Placental pericyte (primary cell): ENCODE measurements at places on chromosomes 6 and 20. TPM values are rescaled to one million over a fixed set of nuclear protein-coding genes. Genes with fewer than 3 reads are reported as not detected.

MDFI gene
- total RNA-seq: 0.14 and 0.22 TPM in 2 replicates

TGM2 gene
- total RNA-seq: 1,446 and 1,516 TPM in 2 replicates

RRAGD gene
- 0.22 and 1.4 TPM in 2 replicates for total RNA-seq

SLC17A3 gene
- not detected in 2 replicates for total RNA-seq

RTF2 gene
- total RNA-seq: 62.6 and 73.3 TPM in 2 replicates

WFDC5 gene
- total RNA-seq: not detected in 2 replicates

ABCF1 gene
- 53.1 and 54.5 TPM in 2 replicates for total RNA-seq

CHRNA4 gene
- total RNA-seq: not detected in 2 replicates

PTCRA gene
- total RNA-seq: not detected in 2 replicates

MCHR2 gene
- not detected in 2 replicates for total RNA-seq

BPIFB4 gene
- not detected in 2 replicates for total RNA-seq

ARHGAP18 gene
- 21.4 and 81.5 TPM in 2 replicates for total RNA-seq

ZNF217 gene
- total RNA-seq: 41.4 and 49.0 TPM in 2 replicates

RAET1L gene
- total RNA-seq: not detected in 2 replicates

WFDC10B gene
- total RNA-seq: not detected in 2 replicates

LGSN gene
- 0.22 TPM in 1 of 2 replicates, not detected in the other for total RNA-seq

ANKRD66 gene
- total RNA-seq: not detected in 2 replicates

TAF8 gene
- total RNA-seq: 17.3 and 19.9 TPM in 2 replicates

DLK2 gene
- total RNA-seq: 0.44 and 0.57 TPM in 2 replicates

ZNF831 gene
- not detected in 2 replicates for total RNA-seq

ENPP1 gene
- total RNA-seq: 12.5 and 67.4 TPM in 2 replicates

PCSK2 gene
- not detected in 2 replicates for total RNA-seq
